ENCODE measurements at places on chromosomes 3 and 15.

- DNase-seq, result no peak
Observed at GRCh38 chr3:16318176-16318575, 53.2 kb downstream of the OXNAD1 start.

DNA sequence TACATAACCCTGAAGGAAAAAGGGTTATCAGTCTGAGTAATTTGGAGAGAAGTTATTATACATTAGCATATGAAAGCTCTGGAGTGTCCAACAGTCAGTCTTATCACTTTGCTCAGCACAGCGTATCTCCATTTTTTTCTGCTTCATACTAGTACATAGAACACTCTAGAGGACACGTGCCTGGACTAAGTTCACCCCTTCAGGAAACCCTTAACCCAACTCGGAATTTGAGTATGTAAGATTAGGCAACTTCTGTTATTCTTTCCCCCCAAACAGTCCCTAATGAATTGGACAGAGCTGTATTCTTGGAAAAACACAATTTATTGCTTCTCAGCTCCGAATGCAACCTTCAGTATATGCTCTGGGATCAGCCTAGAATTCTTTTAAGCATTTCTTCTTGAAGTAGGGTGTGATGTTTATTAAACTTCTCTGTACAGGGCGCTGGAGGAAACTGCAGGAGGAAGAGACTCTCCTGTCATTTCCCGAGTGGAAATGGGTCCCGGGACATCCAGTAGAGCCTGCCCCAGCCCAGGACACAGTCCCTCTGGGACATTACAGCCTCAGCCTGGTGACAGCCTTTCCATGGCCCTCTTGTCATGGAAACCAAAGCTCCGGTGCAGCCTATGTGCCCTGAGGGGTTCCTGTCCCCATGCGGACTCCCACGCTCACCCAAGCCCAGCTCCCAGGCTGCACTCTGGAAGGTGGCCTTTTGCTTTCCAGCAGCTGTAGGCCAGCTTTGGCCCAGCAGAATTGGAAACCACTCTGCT lies 37.3 kb upstream of the CMTM8 start:
- DNase-seq, result no peak

DNA sequence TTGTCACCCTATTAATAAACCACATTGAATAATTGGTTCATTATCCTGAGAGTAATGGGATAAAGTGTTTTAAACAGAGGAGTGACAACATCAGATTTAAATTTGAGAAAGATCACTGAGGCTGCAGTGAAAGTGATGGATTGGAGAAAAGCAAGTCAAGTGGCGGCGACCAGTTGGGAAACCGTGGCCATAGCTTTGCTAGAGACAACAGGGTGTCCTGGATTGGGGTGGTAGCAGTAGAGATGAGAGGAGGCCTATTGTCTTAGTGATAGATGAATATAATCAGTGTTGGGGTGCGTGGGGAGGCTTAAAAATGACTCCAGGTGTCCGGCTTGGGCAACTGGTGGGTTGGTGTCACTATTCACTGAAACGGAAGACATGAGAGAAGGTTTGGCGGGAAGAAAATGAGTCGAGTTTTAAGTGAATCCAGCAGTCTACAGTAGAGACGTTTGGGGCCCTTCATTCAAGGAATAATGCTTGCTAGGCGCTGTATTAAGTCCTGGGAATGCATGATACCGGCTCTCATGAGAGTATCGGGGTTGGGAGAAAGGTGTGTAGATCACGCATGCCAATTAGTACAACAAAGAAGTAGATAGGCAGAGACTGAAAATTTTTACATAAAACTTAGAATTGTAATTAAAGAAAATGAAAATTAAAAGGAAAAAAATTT lies 819 bp downstream of the NEK4 start:
- peak; percentile 7 for DNase-seq

- DNase-seq, result no peak
Observed at GRCh38 chr3:66639809-66640356, 139.1 kb upstream of the LRIG1 start.

GRCh38 chr3:43732747-43733425 lies 42.1 kb downstream of the ABHD5 start:
- DNase-seq, result no peak

DNA sequence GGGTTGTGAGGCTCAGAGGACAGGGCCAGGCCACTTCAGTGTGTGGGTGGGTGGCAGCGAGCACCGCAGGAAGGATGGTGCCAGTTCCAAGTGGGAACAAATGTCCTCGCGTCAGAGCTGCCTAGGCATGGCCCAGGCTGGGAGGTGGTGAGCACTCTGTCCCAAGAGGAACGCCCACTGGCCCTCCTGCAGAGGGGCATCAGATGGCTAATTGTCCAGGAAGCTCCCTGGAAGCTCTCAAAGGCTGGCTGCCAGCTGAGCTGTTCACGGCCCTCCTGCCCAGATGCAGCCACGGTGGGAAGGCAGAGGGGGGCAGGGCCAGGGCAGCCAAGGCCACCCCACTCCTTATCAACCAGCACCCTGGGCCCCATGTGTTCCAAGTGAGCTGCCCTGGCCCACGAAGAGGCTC lies 55.2 kb downstream of the IQSEC1 start:
- no peak for DNase-seq

GRCh38 chr3:111618945-111619344 lies 23.8 kb upstream of the ZBED2 start:
- no peak for DNase-seq

DNA sequence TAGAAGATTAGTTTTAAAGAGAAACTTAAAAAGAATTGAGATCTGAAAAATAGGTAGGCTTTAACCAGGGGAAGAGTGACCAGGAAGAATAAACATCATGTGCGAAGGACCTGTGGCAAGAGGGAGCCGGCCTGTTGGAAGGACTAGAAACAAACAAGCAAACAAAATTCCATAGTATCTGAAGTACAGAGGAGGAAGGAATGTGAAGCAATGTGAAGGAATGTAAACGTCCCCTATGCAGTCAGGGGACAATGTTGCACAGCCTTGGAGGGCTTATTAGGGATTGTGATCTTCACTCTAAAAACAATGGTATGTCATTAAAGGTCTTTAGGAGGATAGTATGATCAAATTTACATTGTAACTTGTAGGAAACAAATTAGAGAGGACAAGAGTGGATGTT lies 84.4 kb upstream of the PLCL2 start:
- DNase-seq, result no peak

- no peak for DNase-seq
Observed at GRCh38 chr15:88378188-88378637, 89.0 kb downstream of the MRPL46 start.

GRCh38 chr15:63014578-63014977 lies 28.0 kb upstream of the TPM1 start:
- no peak for DNase-seq

DNA sequence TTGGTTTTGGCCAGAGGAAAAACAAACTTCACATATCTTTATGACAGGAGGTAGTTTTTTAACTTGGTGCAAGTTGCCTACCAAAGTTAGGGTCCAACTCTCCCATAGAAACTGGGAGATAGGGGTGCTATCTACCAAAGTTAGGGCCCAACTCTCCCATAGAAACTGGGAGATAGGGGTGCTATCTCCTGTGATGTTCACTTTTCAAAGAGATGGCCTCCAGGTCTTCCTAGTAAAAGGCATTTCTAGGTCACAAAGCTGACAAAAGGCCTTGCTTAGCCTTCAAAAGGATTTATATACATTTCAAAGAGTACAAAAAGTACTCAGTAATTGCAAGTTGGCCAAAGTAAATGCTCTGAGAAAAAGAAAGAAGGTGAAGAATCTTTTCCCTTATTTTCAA lies 27.1 kb downstream of the IL1RAP start:
- no peak for DNase-seq

- DNase-seq, result no peak
Observed at GRCh38 chr15:92625251-92625980, 30.2 kb downstream of the FAM174B start.
